ENCODE measurements at places on chromosomes 1 and 21.
A peak's percentile ranks its signal among the peaks of the same experiment; 100 is the strongest.

DNA sequence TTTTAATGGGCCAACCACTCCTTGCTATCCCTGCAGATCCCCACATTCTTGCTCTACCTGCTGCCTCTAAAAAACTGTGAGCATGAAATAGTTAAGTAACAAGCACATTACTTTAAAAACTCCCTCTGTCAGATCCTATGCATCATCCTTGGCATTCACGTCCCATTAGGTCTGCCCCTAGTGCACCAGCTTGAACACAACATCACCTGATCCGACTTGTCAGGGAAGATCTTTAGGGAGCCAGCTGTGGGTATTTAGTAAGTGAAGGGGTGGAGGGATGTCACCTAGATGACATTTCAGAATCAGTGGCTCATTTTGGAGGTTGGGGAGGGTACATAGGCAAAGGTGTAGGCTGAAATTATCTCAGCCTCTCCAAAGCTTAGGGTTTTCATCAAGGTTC lies 33.5 kb downstream of the RXRG start:
- no peak for DNase-seq

DNA sequence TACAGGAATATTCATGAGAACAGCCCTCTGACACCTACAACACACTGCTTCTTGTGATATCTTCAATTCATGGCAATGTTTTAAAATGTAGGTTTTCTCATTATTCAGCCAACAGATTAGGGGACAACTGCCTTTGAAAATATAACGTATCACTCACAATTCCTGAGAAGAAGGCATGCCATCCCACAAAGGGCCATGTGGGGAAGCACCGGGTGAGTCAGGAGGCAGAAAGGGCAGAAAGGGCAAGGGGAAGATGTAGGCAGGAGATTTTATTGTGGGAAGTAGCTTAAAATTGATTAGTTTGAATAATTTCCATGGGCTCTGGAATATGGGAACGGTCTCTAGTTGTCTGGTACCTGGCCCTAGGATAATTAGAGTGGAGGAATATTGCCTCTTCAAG lies 165.7 kb downstream of the HHIPL2 start:
- no peak for DNase-seq

DNA sequence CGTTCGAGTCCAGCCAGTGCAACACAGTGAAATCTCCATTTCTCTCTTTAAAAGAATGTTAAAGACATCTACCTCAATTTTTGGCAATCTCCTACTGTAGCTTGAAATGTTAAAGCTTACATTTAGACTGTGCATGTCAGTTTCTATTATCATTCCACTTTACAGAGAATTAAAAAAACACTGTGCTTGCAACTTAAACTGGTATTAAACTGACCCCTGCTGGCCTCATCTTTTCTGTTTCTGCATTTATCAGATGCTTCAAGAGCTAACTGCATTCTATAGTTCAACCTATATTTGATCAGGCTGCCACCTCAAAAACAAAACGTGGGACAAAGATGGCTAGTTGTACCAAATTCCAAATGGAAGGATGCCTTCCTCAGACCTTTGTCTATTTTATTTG lies 226.5 kb downstream of the SMYD3 start:
- DNase-seq: no peak

DNA sequence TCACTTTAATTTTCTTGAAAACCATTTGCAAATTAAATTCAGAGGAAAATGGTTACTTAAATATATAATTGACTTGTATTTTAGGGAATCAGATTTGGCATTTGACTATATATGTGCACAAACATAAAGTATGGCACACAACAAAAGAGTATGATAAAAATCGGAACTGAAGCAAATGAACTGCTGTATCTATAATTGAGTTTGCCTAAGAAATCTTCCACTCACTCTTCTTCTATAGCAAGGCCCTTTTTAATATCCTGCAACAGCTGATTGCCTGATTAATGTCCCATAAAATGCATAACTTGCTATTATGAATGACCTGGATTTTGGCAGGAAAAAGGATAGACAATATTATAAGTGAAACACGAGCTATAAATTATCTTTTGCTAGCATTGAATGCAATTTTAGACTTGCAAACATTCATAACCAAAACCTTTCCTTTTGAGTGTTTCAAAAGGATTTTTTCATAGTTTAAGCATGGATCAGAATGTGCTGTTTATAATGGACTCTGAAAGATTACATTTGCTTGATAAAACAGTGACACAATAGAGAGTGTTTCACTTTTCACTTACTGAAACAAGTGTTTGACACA lies 2204.3 kb downstream of the MRPL39 start:
- DNase-seq: no peak

GRCh38 chr21:41970751-41971653 lies 17.2 kb upstream of the C2CD2 start:
- DNase-seq: no peak

DNA sequence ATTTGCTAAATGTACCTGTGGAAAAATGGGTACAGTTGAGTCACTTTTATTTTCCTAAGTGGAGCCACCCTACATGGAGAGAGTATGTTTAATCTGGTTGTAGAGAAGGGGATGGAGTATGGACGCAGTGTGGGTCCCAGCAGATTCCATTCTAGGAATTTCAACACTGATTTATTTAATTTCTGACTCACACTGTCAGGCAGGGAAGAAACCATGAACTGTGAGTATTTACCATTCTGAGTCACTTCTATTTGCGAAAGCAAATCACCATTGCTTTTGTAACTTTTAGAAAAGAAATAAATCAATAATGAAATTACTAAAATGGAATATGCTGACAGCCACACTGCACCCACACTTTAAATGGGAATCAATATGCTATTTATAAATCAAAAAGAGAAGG lies 339.0 kb downstream of the DSCAM start:
- no peak for DNase-seq

- DNase-seq: no peak
Observed at GRCh38 chr1:84888753-84889152, 4.3 kb downstream of the LPAR3 start.

- no peak for DNase-seq
Observed at GRCh38 chr21:40073642-40074041, 206.4 kb downstream of the PCP4 start.

DNA sequence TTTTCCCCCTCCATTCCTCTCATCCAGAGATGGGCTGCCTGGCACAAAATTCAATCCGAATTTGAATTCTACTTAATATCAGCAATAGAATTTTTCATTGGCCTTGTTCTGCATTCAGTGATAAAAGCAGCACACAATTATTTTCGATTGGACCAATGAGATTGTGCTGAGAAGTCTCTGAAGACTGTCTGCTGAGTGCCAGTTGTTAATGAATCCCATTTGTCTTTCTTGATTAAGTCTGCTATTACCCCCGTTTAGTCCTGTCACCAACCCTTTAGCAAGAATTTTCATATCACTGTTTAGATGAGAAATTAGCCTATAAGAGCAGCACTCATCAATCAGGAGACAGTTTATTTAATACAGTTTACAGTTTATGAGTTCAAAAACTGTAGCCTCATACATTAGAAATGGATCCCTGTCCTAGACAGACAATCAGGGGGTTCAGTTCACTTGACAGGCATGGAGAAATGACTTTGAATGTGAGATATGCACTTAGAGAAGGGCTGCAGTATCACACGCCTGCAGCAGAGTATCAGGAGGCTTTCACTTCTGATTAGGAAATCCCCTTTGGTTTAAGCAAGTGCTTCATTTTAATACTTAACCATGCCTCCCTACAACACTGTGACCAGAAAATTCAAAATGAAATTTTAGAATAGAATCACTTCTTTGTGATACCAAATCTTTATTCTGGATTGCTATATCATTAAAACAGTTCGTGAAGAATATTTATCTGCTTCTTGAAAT lies 304.7 kb upstream of the PTBP2 start:
- no peak for DNase-seq

- peak; percentile 28 for DNase-seq
Observed at GRCh38 chr1:160284220-160284781, 632 bp downstream of the PEX19 start.

- DNase-seq: no peak
Observed at GRCh38 chr1:56905667-56906066, 51.1 kb downstream of the C8A start.

GRCh38 chr1:119611701-119612113 lies 36.4 kb downstream of the ZNF697 start:
- no peak for DNase-seq

DNA sequence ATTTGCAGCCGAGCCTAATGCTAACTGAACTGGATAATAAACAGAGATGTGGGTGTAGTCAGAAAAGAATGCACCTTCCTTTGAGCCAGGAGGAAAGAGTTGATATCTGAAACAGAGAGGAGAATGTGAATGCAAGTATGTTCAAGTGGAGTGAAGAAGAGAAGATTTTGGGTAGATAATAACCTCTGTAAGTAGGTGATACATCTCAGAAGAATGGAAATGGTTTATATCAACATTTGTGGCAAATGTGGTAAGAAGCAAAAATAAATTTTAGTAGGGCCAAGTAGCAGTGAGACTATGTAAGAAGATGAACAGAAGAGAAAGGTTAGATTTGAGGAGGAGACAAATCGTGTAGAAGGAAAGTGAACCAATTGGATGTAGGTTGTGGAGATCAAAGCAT lies 1.7 kb upstream of the DNTTIP2 start:
- DNase-seq: no peak

DNA sequence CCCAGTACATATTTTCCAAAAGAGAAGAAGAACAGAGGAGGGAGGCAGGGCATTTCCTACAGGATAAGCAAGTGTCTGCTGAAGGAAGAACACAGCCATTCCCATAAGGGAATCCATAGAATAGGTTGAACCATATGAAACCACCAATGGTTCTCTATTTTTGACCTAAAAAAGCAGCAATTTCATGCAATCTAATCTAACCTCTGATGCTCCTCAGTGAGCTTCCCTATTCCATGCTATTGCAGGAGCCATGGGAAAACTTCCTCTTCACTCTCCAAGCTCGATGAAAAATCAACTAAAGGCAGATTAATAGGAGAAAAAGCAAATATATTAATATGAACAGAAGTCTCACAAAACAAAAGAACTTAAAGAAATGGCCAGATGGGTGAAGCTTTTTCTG lies 50.5 kb downstream of the SIPA1L2 start:
- no peak for DNase-seq

GRCh38 chr1:35570589-35571137 lies 2.5 kb upstream of the TFAP2E start:
- DNase-seq: no peak

- DNase-seq: no peak
Observed at GRCh38 chr1:108010581-108010980, 45.6 kb upstream of the VAV3 start.

DNA sequence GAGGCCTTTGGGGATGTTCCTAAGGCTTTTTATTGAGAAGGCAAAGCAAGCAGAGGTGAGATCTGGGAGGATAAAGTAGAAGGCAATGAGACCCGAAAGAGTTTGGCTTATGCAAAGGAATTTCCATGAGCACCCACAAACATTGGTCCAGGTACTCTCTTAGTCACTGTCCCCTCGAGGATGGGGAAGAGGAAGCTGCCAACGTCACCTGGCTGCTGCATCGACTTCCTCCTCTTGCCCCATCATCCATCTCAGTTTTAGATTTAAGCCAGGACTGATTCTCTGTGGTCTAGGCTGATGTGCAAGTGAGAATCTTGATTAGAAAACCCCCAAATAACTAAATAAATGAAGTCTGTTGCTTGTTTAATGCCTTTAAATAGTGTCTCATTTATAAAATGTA lies 28.7 kb downstream of the RUNX1 start:
- no peak for DNase-seq

GRCh38 chr1:20785907-20786252 lies 1.2 kb downstream of the HP1BP3 start:
- DNase-seq: no peak

DNA sequence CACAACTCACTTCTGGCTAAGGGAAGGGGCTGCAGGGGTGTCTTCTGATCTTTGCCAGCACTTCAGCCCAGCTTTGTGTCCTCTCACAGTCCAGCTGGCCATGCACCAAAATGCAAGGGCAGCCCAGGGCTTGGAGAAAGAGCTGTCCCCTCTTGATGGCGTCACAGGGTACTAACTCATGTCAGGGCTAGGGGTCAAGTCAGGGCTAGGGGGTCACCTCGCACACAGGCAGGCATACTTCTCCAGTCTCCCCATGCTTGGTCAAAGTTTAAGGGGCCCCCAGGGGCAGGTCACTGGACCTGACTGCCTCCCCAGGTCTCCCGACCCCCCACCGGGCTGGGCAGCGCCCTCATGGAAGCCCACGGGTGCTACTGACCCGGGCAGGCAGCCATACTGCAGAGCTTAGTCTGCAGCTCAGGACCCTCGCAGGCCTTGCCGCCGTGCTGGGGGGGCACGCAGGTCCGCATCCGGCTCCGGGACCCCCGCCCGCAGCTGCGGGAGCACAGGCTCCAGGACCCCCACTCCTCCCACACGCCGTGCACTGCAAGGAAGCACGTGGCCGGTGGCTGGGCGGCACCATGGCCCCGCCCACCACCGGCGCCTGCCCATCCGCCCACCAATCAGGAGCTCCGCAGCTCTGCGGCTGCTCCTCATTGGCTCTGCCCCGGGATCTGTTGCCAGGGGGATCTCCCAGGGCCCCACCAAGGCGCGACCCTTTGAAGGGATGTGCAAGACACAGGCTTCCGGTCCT lies 21.5 kb downstream of the ADGRB2 start:
- DNase-seq: no peak

DNA sequence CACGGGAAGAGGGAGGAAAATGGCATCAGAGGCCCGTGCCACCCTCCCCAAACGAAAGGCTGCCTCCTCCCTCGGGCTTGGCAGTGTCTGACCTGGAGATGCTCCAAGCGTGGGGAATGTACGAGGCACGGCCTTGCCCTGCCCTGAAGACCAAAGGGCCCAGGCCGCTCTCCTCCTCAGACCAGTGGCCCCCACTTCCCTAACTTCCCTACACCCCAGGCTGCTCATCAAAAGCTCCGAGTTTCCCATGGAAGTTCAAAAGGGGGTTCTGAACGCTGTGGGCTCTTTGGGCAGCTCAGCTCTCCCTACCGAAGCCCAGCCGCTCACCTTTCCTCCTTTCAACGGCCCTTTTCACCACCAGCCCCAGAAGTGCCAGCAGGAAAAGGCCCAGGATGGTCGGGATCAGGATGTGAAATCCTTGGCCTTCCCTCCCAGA lies 11.8 kb downstream of the FCMR start:
- DNase-seq: no peak

- no peak for DNase-seq
Observed at GRCh38 chr1:216119600-216119999, 303.6 kb downstream of the USH2A start.

DNA sequence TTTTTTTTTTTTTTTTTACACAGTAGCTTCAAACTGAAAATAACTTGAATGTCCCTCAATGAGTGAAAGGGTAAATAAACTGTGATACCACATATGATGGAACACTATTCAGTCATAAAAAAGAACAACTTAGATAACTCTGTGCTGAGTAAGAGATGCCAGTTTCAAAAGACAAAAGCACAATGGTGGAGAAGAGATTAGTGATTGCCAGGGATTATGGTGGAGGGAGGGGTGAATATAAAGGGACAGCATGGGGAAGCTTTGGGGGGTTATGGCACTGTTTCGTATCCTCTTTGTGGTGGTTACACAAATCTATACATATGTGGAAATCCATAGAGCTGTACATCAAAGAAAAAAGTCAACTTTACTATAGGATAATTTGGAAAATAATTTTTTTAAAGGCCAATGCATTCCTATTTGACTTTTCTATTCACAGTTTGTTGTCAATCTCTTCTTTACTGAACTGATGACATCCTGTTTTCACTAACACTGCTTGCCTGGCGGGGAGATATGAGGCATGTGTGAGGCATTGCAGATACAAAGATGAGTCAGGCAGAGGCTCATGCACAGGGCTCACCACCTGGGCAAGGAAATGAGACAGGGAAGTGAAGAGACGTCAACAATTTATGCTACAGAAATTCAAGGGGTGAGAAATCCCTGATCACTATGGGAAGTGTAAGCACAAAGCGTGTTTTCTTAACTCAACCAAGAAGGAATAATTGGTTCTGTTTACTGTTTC lies 302.7 kb downstream of the DUSP10 start:
- DNase-seq: no peak

GRCh38 chr1:225774281-225775147 lies 3.1 kb upstream of the SRP9 start:
- DNase-seq: no peak
